GM06990 (cell line): ENCODE measurements at places on chromosomes 7 and 10.
A peak's percentile ranks its signal among the peaks of the same experiment; 100 is the strongest.

DNA sequence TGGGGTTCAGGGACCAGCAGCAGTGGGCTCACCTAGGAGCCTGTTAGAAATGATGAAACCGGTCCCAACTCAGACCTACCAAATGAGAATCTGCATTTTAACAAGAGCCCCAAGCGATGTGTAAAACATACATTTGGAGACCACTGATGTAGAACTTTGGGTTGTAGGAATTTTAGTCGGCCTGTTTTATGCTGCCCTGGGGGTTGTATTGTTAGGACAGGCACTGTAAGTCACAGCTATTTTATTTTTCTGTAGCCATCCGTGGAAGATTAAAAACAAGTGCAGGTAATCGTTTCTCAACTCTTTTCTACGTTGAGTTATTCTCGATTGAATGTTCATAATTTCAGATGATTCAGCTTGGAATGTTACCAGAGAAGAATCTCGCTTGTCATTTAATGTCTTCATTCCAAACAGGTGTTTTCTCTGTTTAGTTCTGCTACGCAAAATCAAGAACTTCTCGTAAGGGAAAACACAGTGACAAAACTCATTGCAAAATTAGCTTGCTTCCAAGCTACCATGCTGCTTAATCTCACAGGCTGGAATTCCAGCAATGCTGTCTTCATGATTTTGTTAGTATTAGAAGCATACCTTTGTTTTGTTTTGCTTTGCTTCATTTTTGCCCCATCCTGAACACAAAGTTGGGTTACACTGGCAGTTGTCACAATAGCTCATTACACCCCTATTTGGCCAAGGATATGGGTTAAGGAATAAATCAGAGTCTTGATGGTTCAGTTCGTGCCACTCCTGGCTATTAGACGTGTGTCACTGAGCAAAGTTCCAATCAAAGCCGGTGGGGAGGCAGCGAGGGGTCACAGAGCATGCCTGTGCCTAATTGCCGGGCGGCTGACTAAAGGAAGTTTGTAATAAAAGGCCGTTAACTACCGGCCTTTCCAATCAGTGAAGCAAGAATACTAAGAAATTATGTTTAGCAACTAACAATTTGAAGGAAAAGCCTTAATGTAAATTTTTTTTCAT is 676.9 kb downstream of the GATA3 start:
- DNase-seq: no peak

DNA sequence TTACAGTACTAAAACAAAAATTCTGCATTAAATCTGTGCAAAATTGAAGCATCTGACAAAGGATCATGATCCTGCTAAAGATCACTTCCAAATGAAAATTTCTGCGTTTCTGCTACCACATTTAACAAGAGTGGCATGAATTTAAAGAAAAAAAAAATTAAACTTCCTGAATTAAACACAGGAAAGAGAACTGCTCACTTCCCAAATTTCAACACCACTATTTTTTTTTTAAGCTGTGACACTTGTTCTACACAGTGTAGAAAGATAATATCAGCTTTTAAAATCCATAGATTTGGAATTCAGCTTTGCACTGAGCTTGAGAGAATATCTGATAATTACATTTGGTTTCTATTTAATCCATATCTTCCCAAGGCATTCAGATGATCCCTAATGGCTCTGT is 73.6 kb downstream of the EPC1 start:
- no peak for DNase-seq

GRCh38 chr10:18164093-18164492 is 23.9 kb downstream of the CACNB2 start:
- DNase-seq: no peak

DNA sequence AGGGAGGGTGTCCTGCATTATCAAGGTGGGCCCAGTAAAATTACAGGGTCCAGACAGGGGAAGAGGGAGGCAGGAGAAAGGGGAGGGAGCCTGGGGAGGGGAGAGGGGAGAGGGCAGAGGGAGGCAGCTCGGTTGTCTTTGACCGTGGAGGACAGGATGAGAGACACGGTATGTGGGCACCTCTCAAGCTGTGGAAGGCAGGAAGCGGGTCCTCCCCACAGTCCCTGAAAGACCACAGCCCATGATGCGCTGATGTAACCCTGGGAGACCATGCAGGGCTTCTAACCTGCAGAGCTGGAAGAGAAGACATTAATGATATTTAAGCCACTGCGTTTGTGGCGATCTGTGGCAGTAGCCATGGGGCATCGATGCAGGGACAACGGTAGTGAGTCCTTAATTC is 27.2 kb upstream of the MNX1 start:
- DNase-seq: no peak

DNA sequence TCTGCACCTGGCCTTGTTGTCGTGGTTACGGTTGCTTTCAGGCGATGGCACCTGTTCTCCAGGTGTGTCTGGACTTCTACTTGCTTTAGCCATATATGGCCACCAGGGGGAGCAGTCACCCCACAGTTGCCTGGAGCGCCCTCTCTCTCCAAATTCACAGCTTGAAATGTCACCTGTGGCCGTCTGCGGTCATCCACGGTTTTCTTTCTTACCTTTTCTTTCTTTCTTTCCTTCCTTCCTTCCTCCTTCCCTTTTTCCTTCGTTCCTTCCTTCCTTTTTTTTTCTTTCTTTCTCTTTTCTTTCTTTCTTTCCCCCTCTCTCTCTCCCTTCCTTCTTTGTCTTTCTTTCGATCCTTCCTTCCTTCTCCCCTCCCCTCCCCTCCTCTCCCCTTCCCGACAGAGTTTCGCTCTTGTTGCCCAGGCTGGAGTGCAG is 150.5 kb upstream of the VKORC1L1 start:
- DNase-seq: peak; percentile 30

DNA sequence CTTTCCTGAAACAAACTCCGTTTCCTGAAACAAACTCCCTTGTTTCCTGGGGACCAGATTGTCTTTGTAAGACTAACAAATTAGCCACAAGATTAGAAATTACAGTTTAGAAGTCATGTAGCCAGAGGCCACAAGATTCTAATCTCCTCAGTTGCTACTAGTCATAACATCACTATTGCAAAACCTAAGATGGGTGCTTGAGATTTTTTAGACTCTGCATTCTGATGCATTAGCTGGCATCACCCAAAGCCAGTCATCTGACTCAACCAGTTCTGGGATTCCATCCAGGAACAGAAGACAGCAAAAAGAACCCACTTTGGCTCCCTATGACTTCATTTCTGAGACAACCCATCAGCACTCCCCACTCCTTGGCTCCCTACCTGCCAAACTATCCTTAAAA is 367.9 kb upstream of the MBL2 start:
- no peak for DNase-seq

DNA sequence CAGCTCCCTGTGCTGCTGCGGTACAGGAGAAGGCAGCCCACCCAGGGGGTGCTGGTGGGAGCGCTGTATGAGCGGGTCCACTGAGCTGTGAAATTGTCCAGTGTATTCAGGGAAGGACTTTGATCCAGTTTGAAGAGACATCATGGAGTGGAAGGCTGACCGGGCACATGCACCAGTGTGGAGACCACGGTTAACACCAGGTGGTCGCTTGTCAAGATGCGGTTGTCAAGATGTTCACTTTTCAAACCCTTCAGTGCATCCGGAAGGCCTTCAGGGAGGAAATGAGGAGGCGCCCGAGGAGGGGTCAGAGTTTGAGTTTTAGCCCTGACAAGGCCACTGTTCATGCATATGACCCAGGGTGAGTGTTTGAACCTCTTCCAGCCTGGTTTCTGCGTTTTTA is 6.1 kb downstream of the DOCK1 start:
- no peak for DNase-seq

DNA sequence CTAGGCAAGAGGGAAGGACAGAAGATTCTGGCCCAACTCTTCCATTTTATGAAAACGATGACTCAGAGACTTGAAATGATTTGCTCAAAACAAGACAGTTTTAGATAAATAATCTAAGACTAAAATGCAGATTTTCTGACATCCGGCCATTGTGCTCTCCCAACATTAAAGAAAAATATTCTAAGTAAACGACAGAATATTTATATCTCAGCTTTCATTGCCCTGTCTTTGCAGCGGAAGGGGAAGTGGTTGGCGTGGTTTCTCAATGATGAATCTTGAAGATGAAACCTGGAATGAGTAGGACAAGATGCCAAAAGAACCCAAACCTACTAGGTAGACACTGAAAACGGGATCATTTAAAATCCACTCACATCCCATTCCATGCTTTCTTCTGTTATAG is 28.9 kb upstream of the NPY start:
- no peak for DNase-seq

DNA sequence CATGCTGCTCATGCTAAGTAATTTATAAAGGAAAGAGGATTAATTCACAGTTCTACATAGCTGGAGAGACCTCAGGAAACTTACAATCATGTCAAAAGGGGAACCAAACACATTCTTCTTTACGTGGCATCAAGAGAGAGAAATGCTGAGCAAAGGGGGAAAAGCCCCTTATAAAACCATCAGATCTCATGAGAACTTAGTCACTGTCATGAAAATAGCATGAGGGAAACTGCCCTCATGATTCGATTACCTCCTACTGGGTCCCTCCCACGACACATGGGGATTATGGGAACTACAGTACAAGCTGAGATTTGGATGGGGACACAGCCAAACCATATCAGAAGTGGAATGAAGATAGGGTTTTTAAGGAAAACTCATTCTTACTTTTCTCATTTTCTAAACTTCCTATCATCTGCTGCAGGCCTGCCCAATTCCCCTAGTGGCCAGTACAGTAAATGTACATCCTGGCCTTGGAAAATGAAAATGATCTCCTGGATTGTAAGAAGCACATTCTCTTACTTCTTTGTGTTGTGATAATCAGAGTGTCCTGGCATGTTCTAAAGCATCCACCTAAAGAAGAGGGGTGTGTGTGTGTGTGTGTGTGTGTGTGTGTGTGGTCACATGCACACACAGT is 421.5 kb downstream of the LRMDA start:
- no peak for DNase-seq

GRCh38 chr10:13496931-13497330 is 31.9 kb downstream of the BEND7 start:
- DNase-seq: no peak

- peak; percentile 62 for DNase-seq
Observed at GRCh38 chr10:79316671-79317431, 30.4 kb upstream of the PPIF start.

DNA sequence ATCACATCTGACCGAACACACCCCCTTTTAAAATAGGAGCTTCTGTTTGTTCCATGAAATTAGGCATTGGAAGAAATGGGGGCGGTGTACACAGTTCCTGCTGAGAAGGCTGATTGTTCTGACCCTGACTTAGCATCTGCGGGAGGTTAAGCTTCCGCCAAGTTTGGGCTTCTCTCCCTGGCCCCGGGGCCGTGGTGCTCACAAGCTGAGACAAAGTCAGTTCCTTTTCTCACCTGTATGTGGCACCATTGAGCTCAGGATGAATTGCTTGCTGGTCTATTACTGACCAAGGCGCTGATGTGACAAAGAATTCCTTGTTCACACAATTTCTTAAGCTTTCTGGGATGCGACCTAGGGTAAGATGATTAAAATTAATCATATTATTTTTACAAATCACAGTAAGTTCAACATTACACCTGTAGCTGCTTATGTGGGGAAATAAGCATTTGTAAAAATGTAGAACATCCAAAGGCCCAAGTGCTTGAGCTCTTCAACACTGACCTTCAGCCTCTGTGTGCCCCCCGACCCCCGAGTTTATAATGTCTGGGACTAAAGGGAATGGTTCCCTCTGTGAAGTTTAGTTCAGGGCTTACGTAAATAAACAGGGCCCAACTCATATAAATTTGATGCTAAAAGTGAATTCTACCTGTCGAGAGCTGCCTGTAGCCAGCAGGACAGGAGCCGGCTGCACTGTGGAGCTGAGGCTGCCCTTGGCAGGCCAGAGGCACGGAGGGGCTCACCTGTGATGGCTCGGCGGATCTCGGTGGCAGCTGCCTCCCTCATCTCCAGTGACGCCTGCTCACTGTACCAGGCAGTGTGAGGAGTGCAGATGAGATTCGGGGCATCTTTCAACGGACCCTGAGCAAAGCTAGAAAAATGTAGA is 50.8 kb downstream of the ZRANB1 start:
- DNase-seq: no peak

GRCh38 chr7:106616708-106617051 is 44.3 kb downstream of the CCDC71L start:
- DNase-seq: no peak

DNA sequence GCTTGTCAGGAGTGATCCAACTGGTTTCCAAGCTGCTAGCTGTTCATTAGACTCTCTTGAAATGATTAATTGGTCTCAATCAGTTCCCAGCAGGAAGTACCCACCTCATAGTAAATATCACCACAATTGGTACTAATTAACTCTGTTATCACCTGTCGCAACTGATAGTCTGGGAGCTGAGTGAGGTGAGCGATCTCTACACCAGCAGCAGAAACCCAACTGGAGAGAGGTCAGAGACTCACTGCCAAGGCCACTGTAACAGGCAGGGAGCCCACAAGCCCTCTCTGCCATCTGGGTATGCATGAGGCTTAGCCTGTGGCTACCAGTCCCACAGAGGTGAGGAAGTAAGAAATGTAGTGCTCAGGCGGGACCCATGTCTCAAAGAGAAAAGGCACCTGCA is 245.5 kb downstream of the DYNC1I1 start:
- DNase-seq: no peak

- DNase-seq: peak; percentile 9
Observed at GRCh38 chr7:121271916-121272315, 56.9 kb upstream of the WNT16 start.

DNA sequence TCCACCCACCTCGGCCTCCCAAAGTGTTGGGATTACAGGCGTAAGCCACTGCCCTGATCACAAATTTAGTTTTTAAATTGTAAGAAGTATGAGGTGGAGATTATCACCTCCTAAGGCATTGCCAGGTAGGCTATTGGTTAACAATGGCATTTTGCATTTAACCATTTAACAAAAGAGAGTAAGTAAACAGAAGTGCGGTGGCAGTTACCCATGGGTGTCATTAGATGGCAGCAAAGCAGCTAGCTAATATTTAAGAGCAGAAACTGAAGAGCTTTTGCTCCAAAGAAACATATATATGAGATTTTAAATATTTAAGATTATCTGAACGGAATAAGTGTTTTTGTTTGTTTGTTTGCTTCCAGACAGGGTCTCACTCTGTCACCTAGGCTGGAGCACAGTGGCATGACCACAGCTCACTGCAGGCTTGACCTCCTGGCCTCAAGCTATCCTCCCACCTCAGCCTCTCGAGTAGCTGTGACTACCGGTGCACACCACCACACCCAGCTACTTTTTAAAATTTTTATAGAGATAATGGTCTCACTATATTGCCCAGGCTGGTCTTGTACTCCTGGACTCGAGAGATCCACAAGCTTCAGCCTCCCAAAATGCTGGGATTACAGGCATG is 325.5 kb upstream of the C7orf33 start:
- DNase-seq: no peak

DNA sequence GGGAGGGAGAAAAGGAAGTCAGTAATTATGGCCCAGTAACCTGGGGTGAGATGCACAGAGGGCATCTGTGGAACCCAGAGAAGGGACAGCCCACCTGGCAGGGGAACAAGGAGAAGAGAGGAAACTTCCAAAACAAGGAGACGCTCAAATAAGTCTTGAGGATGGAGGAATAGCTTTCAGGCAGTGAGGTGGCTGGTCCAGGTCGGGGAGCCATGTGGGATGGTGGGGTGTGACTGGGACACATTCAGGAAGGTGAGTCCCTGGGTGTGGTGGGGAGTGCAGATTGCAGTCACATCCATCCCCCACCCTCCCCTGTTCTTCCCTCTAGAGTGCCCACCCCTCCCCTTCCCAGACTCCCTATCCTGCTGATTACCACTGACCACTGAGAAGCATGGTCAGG is 175.4 kb downstream of the GRID1 start:
- DNase-seq: no peak

- no peak for DNase-seq
Observed at GRCh38 chr10:69363666-69364065, 53.1 kb downstream of the TACR2 start.

GRCh38 chr10:92740762-92741161 is 51.0 kb downstream of the HHEX start:
- no peak for DNase-seq

- DNase-seq: no peak
Observed at GRCh38 chr7:8481752-8482446, 48.5 kb downstream of the NXPH1 start.
